ENCODE measurements at places on chromosomes 3 and 15. TPM values are rescaled to one million over a fixed set of nuclear protein-coding genes. Genes with fewer than 3 reads are reported as not detected.

GRCh38 chr3:72549761-72550581 lies 298.3 kb downstream of the SHQ1 start:
- H3K4me1 ChIP-seq = peaks cover 4% of the 10 kb centered on the region
- no peaks in the 10 kb centered on the region for H3K36me3 ChIP-seq
- H3K27me3 ChIP-seq = no peaks in the 10 kb centered on the region
- H3K4me3 ChIP-seq = peak overlapping the region; percentile 29

DNA sequence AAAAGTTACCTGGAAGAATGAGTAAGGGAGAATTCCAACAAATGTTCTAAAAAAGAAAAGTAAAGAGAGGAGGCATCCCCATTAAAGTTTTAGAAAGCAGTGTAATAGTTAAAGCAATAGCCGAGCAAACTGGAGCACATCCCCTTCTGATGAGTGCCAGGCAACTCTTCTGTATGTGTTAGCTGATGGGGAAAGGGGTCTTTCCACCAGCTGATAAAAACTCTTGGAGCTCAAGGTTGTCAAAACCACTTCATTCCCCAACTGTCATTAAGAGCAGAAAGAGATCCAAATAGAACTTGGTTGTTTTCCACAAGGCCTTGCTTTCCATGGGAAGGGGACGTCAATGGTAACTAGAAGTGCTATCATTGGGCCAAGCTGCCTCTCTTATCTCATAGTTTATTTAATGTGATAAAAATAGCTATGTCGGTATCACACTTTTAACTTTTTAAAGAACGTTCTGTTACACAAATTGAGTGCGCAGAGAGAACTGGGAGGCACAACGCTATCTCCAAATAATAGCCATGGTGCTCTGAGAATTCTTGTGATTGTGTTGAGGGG lies 116.9 kb downstream of the POLR2M start:
- H3K27me3 ChIP-seq = no peaks in the 10 kb centered on the region
- H3K27ac ChIP-seq = no peak overlapping the region
- no peaks in the 10 kb centered on the region for H3K4me1 ChIP-seq
- H3K4me3 ChIP-seq = no peak overlapping the region

- H3K4me1 ChIP-seq = no peaks in the 10 kb centered on the region
- no peak overlapping the region for H3K27ac ChIP-seq
- no peak for DNase-seq
- no peaks in the 10 kb centered on the region for H3K27me3 ChIP-seq
- no peak overlapping the region for H3K4me3 ChIP-seq
These were observed 106.9 kb downstream of the LRRN1 start for GRCh38 chr3:3906171-3906570.

- H3K4me3 ChIP-seq = no peak overlapping the region
- H3K27ac ChIP-seq = no peak overlapping the region
- no peaks in the 10 kb centered on the region for H3K36me3 ChIP-seq
- DNase-seq = no peak
These were observed 2.6 kb upstream of the SLC9A9 start for GRCh38 chr3:143850877-143851276.

DNA sequence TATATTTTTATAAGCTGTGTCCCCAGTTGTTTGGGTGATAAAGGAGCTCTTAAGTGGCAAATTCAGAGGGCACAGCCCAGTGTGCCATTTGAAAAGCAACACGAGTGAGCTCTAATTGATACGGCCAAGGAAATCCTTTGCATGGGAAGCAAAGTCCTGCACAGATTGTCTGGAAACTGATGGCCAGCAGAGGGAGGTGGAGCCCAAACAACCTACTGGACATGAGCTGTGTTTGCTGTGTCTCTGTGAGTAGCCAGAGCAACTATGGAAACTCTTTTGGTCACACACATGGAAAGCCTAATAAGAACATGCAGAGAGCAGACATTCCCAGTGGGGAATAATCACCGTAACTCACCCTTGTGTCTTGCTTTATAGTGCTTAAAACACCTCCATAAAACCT lies 24.4 kb downstream of the ONECUT1 start:
- no peak overlapping the region for H3K27ac ChIP-seq
- no peaks in the 10 kb centered on the region for H3K36me3 ChIP-seq
- no peaks in the 10 kb centered on the region for H3K4me1 ChIP-seq
- H3K27me3 ChIP-seq = no peaks in the 10 kb centered on the region
- no peak for DNase-seq
- H3K4me3 ChIP-seq = no peak overlapping the region

DNA sequence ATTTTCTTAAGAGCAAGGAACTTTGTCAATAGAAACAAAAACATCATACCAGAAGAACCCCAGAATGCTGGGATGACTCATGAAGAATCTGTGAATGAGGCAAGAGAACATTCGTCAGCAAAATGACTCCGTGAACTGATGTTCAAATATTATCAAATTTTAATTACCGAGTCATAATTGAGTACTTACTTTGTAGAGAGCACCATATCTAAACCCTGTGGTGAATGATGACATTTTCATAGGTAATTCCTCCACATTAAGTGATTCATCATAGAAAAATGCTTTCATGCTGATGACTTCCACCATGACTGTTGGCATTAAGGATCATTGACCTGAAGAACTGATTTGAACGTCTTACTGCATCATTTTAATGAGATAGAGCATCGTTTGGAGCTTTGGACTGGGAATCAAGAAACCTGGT lies 56.3 kb downstream of the PPARG start:
- no peaks in the 10 kb centered on the region for H3K36me3 ChIP-seq
- no peaks in the 10 kb centered on the region for H3K4me1 ChIP-seq
- H3K4me3 ChIP-seq = no peak overlapping the region
- DNase-seq = no peak
- no peaks in the 10 kb centered on the region for H3K27me3 ChIP-seq

GRCh38 chr15:68405378-68406250 lies 26.3 kb downstream of the ITGA11 start:
- H3K36me3 ChIP-seq = no peaks in the 10 kb centered on the region
- no peaks in the 10 kb centered on the region for H3K4me1 ChIP-seq
- no peak for DNase-seq
- no peak overlapping the region for H3K27ac ChIP-seq
- no peak overlapping the region for H3K4me3 ChIP-seq

DNA sequence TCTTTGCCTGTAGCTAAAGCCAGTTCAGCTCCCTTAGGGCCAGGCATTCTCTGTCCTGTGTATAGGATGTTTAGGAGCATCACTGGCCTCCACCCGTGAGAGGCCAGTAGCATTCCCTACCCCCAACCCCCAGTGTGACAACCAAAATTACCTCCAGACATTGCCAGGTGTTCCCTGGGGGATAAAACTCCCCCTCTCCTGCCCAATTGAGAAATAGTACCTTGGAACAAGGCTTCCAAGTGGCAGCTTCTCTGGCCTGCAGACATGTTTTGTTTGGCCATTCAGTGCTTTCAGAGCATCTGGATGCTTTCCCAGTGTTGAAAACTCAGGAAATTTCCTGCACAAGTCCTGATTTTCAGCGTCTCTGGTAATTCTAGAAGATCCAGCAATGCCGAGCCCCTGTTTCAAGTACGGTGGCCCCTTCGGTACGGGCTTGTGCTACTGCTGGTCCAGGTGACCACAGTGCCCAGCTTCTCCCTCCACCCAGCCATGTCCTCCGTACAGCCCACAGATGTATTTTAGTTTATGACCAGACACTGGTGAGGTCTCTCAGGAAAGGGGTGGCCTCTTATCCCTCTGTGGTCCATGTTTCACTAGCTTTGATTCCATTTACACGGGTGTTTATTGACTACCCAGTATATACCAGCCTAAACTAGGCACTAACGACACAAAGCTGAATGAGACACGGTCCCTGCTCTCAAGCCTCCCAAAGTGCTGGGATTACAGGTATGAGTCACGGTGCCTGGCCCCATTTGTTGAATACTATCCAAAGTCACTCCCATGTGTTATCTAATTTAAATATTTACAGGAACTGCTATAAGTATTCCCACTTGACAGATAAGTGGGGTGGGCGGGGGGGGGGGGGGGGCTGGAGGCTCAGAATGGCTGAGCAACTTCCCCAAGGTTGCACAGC lies 125.4 kb upstream of the RAD18 start:
- H3K27ac ChIP-seq = no peak overlapping the region
- H3K4me1 ChIP-seq = no peaks in the 10 kb centered on the region
- DNase-seq = no peak
- no peaks in the 10 kb centered on the region for H3K27me3 ChIP-seq
- H3K4me3 ChIP-seq = no peak overlapping the region
- no peaks in the 10 kb centered on the region for H3K36me3 ChIP-seq

GRCh38 chr15:85007137-85007536 lies 25.5 kb downstream of the PDE8A start:
- no peaks in the 10 kb centered on the region for H3K27me3 ChIP-seq
- H3K27ac ChIP-seq = no peak overlapping the region
- no peak for DNase-seq
- no peaks in the 10 kb centered on the region for H3K4me1 ChIP-seq
- H3K36me3 ChIP-seq = no peaks in the 10 kb centered on the region
- no peak overlapping the region for H3K4me3 ChIP-seq

DNA sequence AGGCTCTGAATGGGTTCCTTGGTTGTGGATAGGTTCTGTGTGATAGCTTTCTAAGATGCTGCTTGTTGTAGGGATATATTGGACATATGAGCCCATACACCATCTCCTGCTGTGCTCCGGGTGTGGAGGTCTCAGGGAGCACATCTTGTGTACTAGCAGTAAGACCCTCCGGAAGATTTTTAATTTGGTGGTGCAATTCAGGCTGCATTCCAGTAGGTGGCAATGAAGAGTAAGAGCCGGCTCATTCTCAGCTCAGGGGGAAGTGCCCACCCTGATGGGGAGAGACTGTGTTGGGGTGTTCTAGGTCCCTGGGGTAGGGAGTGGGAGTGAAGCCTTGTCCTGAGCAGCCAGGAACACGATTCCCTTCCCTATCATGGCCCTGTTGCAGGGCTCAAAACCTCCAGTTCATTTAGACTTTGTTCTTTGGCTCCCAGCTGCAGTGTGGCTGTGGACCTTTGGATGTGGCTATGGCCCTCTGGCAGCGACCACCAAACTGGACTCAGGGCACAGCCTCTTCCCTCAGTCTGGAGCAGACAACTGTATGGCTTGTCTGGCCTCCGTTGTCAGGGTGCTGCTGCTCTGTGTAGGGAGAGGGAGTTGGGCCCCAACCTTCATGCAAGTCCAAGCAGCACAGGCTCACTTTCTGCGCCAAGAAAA lies 104.7 kb downstream of the UNC13C start:
- no peaks in the 10 kb centered on the region for H3K36me3 ChIP-seq
- no peaks in the 10 kb centered on the region for H3K27me3 ChIP-seq
- no peak for DNase-seq

The APH1B gene
- total RNA-seq = 29.9 TPM

The C3orf52 gene
- total RNA-seq = 1.9 TPM

The TTC23 gene
- total RNA-seq = 0.92 TPM

The DLEC1 gene
- total RNA-seq = 7.5 TPM

The ALDH1A2 gene
- not detected for total RNA-seq

The IL5RA gene
- 1.1 TPM for total RNA-seq
